ENCODE measurements at places on chromosomes 4 and X.
A peak's percentile ranks its signal among the peaks of the same experiment; 100 is the strongest.

GRCh38 chr4:101103381-101104142 lies 243.8 kb downstream of the PPP3CA start:
- no peak for DNase-seq

- DNase-seq = no peak
These were observed 8.7 kb downstream of the ANXA10 start for GRCh38 chr4:168101026-168101425.

DNA sequence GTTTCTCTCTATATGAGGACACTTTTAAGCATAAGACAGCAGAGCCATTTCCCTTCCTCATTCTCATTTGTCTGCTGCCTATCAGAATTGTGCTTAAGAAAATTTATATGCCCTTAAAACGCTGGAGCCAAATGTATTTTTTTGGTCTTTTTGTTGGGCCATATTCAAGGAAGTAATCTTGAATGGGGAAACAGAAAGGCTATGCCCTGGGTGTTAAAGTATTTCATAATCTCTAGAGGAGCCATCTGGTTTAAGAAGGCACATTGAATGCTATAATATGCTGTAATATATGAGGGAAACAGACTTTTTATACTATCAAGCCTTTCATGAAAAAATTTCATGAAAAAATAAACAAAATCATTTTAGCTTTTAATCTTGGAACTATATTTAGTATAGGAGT lies 4.3 kb downstream of the DMD start:
- DNase-seq = no peak

GRCh38 chr4:110198049-110198434 lies 373 bp downstream of the ELOVL6 start:
- DNase-seq = peak; percentile 25

GRCh38 chr4:41819621-41820020 lies 71.1 kb upstream of the PHOX2B start:
- no peak for DNase-seq

DNA sequence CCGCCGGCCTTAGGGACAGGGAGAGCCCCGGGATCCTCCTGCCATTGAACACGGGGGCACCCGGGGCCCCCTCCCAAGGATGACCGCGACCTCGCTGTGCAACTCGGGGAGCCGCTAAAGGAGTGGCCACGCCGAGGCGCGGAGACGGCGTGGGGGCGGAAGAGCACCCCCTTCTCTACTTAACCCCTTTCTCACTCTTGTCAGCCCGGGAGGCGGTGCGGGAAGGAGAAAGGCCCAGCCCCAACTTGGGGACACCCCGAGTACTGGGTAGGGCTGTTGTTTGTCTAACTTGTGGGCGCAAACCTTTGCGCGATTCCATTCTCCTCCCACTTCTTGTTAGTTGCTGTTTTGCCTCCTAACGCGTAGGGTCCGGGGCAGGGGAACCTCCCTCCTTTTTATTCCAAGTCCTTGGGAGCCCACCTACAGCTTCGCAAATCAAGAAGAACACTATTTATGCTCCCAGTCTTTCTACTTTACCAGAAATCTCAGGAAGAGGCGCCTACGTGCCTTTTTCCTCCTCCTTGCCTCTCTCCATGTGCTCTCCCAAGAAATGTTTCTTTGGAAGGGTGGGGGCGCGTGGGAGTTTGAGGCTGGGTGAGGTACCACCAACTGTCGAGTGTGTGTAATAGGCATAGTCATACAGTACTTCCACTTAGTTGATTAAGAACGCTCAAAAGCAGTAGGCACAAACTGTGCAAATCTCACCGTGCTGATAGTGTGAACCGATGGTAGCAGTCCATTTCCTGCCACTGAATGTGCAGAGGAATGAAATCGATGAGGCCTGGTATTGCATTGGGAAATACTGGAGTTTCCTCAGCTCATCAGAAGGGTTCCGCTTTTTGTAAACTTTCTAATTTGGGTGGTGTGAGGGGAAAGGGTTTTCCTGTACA lies 813 bp downstream of the DIAPH2 start:
- no peak for DNase-seq

GRCh38 chr4:15006416-15007024 lies 4.2 kb downstream of the CPEB2 start:
- DNase-seq = no peak

DNA sequence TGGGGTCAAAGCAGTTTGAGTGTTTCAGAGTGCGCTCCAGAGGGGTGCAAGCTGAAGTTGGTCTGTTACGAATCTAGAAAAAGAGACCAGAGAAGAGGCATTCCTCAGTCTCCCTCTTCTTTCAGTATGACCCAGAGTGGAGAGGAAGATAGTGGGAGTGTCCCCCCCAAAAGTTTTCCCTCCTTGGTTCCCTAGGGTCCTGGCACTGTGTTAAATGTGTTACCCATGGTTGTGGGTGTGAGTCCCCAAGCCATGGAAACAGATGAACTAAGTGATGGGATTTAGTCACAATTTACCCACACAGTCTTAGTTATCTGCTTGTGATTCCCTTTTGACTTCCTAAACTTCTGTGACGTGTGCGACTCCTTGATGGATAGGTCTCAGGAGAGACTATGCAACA lies 27.0 kb upstream of the NAF1 start:
- no peak for DNase-seq

DNA sequence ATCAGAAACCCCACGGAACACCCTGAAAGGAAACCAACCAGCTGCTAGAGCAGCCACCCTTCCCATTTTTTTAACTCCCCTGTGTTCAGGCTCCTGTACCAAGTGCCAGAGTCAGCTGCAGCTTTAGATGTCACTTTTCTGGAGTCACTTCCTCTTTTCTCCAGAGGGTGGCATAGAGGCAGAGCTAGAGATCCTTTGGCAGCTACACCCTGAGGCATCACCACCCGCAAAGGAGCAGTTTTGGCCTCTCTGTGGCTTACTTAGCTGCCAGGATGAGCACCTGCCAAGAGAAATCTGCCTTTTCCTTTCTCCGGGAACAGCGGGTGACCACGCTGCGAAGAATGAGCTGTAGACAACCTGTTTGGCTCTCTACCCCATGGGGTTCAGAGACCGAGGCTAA lies 58.0 kb upstream of the CHRDL1 start:
- peak; percentile 18 for DNase-seq

Data from hindlimb muscle (tissue), 1 donor.